ENCODE measurements at places on chromosomes 16 and 17.

GRCh38 chr16:4110680-4111079 is 5.6 kb downstream of the ADCY9 start:
- peak; percentile 12 for DNase-seq

DNA sequence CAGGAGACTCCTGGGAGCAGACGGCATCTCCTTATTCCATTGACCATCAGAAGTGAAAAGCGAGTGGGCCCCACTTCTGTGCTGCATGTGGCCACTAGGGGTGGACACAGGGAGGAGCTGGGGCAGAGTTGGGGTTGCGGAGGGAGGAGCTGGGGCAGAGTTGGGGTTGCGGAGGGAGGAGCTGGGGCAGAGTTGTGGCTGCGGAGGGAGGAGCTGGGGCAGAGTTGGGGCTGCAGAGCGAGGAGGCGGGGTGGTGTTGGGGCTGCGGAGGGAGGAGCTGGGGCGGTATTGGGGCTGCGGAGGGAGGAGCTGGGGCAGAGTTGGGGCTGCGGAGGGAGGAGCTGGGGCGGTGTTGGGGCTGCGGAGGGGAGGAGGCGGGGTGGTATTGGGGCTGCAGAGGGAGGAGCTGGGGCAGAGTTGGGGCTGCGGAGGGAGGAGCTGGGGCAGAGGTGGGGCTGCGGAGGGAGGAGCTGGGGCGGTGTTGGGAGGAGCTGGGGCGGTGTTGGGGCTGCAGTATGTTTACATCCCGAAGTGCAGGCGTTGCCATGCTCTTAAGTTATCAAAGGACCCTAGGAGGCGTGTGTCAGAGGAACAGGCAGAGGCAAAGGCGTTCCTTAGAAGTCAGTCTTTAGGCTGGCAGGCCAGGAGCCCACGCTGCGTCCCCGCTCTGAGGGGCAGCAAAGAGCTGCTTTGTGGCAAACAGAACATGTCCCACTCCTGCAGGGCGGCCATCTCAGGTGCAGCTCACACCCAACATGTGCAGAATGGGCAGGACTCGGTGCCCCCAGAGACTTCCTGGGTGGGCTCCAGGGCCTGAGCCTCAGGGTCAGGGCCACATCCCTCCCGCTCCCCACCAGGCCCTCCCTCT is 76.0 kb downstream of the ZNF778 start:
- no peak for DNase-seq

- peak; percentile 8 for DNase-seq
Measured at GRCh38 chr16:14436401-14436955, 193.6 kb downstream of the PARN start.

DNA sequence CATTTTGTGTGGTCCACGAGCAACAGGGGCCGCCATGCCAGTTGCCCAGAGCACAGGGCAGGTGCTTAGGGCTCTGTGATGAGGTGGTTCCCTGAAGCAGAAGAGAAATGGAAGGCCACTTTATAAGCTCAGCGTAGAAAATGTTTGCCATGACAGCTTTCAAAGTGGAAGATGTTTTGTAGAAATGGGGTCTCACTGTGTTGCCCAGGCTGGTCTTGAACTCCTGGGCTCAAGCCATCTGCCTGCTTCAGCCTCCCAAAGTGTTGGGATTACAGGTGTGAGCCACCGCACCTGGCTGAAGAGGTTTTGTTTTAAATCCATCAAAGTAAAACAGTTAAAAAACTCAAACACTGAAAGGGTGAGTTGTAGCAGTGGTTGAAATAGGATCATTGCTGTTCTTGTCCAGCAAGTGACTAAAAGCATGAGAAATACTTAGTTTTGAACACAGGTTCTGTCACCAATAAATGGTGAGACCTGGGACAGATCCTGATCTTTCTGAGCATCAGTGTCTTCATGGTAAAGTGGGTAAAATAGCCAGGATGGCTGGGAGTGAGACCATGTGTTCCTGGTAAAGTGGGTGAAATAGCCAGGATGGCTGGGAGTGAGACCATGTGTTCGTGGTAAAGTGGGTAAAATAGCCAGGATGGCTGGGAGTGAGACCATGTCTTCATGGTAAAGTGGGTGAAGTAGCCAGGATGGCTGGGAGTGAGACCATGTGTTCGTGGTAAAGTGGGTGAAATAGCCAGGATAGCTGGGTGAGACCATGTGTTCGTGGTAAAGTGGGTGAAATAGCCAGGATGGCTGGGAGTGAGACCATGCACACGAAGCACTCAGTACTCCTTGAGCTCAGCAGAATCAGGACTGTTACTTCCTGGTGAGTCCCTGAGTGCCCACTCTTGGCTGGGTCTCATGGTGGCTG is 46.0 kb downstream of the BANP start:
- DNase-seq, result no peak
